Forelimb muscle (tissue), 1 donor: ENCODE measurements at places on chromosomes 3 and 15.

GRCh38 chr3:39499651-39500273 lies 32.3 kb downstream of the MOBP start:
- DNase-seq, result no peak

DNA sequence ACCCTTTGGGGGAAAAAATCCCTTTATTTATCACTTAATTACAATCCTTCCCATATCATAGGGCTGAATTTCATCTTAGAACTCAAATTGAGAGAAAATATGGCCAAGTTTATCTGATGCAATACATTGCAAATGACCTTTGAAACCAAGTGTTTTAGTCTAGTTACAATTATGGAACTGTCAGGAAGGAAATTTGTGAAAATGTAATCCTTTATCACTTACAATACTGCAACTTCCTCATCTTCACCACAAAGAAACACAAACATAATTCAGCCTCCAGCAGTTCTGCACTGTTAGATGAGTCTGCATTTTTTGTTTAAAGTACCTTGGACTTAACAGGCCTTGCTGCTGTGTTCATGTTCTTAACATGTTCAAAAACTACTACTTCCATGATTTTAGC lies 4.6 kb downstream of the CCPG1 start:
- DNase-seq, result no peak

DNA sequence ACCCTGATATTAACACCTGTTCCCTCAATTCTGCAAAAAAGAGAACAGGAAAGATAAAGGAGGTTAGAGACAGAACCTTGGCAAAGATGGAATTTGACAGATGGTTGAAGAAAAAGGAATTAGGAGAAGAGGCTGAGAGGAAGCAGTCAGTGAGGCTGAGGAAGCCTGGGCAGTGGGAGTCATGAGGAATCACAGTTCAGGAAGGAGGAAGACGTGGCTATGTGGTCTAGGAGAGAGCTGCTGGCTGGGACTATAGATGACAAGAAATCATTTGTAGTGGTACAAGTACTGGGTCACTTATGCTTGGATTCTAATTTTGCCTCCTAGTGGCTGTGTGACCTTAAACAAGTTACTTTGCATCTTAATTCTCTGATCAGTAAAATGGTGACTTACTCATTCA lies 49.0 kb downstream of the LARS2 start:
- DNase-seq, result no peak

GRCh38 chr3:112007633-112008032 lies 8.9 kb downstream of the TAGLN3 start:
- DNase-seq, result no peak

GRCh38 chr15:54119051-54119450 lies 140.8 kb downstream of the UNC13C start:
- no peak for DNase-seq

DNA sequence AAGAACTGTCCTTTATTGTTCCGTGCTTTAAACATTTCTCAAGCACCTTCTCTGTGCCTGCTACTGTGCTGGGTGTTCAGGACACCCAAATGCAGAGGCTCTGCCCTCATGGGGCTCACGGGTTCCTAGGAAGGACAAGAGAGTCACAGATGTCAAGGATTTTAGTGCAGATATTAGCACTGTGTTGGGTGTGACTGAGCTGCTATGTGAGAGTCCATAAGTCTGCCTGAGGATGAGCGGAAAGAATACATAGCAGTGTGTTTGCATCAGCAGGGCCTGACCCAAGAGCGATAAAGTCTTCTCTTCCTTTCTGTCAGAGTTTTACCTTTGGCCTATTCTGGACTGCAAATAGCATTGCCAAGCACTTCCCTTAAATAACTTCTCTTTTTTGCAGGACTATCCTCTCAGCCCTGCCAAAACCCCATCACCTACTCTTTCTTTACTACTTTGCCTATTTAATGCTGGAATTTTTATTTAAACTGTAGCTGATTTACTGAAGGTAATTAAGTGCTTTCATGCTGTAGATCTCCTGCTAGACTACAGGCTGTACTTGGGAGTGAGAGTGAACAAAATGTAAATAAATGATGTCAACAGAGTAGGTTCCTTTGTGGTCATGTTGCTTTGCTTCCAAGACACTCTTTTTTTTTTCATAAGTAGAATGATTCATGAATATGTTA lies 459.4 kb upstream of the TPRG1 start:
- DNase-seq, result no peak

GRCh38 chr3:47433796-47434195 lies 41.9 kb downstream of the SCAP start:
- no peak for DNase-seq
